C1 segment of cervical spinal cord (tissue), 14 donors: ENCODE measurements at places on chromosomes 7 and 10.

DNA sequence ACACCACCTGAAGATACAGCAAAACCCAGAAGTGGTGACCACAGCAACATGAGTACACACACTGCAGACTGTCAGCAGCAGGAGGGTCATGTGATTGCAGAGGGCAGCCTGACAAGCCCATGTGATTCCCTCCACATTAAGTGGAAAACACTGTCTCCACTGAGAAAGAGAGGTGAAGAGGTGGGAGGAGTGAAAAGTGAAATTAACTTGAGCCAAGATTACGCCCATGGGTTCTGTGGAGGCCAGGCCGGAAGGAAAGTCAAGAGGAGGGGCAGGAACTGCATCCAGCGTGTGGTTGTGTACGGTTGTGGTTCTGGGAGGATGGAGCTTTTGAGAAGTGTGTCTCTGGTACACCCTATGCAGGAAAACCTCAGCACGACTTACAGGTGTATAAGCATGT, 138.5 kb downstream of the PLXNA4 start:
- DNase-seq = no peak

GRCh38 chr7:18927134-18927533, 190.3 kb downstream of the TWIST1 start:
- no peak for DNase-seq

DNA sequence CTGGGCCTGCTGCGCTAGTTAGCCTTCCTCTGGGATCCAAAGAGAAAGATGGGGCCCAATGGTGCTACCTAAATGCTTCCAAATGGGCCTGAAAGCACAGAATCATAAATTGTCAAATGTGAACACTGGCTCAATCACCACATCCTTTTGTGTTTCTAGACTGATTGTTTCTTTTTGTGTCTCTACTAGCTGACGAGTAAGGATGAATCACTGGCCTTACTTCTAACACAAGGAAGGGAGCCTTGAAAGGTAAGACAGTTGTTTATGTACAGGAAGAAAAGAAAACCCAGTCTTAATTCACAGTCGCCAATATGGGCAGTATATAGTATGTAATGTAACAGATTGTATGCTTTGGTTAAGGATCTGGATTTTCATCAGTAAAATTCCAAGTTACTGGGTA, 89.5 kb downstream of the ZNF92 start:
- no peak for DNase-seq

DNA sequence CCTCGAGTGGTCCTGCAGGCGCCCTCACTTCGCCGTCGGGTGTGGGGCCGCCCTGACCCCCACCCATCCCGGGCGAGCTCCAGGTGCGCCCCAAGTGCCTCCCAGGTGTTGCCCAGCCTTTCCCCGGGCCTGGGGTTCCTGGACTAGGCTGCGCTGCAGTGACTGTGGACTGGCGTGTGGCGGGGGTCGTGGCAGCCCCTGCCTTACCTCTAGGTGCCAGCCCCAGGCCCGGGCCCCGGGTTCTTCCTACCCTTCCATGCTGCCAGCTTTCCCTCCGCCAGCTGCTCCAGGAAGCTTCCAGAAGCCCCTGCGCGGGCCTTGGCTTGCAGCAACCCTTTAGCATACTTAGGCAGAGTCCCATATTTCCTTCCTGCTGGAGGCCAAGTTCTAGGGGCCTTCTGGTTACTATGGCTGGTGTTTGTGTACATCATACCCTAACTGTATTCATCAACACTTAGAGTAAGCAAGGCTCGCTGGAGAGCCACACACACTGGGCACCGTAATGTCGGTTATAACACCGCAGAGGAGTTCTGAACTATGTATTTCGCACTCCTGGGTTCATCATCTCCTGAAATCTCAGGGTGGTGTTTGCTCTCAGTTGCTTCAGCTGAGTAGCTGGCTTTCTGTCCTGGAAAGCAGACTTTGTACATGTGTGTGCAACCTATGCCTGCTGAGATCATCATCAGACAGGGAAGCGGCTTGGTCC, 471 bp downstream of the MGMT start:
- DNase-seq = no peak

GRCh38 chr10:86693721-86694369, 25.5 kb downstream of the LDB3 start:
- no peak for DNase-seq

GRCh38 chr7:16774294-16774693, 20.7 kb downstream of the TSPAN13 start:
- DNase-seq = no peak

GRCh38 chr10:129531195-129531968, 64.3 kb downstream of the MGMT start:
- DNase-seq = no peak

GRCh38 chr7:120951826-120952225, 1.2 kb downstream of the ING3 start:
- DNase-seq = no peak

- DNase-seq = no peak
These were observed 11.3 kb downstream of the MRPS33 start for GRCh38 chr7:141003172-141004065.

GRCh38 chr7:129778770-129779601, 167.5 kb downstream of the NRF1 start:
- no peak for DNase-seq

DNA sequence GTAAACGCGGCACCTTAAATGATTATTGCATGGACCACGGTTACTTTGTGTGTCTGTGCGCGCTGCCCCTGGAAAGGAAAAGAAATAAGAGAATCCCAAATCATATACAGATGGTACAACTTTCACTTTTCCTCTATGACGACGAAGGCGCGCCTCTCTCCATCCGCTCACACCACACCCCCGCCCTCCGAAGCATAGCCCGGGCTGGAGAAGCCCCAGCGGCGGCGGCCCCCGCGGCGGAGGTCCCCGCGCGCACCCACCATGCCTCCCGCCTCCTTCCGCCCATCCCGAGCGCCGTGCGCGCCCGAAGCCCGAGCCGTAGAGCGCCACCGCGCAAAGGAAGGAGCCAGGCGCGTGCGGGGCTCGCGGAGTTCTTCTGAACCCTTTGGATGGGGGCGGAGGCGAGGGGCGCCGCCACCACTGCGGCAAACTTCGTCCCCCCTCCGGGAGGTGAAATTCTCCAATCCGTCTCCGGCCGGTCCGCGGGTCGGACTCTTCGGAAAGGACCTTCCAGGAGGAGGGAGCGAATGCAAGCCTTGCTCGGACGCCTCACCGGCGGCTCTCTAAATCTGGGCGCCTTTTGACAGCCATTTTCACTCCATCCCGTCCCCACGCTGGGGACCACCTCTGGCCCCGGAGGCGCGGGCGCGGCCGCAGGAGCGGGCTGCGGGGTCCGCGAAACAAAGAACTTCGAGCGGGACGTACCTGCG, 588 bp downstream of the GLI3 start:
- DNase-seq = no peak

DNA sequence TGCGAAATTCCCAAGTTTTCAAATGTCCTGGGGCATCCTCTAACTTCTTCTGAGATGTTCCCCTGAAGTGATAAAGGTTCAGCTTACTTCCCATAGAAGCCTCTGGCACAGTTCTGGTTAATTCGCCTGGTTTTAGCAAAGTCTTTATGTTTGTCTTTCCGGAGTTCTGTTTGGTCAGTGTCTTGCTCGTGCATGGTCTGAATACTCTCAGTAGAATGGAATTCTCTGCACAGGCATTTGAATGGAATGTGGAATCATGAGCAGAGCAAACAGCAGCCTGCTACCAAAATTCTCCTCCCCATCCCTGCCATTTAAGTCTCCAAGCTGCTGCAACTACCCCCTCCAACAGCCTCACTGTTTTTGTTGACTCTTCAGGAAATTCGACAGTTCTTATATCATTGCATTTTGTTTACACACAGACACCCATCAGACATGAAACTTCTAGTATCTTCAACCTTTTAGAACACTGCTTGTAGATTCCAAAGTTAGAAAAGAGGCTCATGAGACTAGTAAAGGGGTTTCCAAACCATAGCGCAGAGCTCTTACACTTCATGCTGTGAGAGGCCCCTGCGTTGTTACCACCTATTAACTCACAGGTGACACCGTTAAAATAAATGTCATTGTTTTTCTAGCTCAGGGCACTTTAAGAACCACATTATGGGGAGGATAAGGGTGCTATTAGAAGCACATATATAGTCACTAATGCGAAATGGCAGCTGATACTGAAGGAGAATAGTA, 129.7 kb downstream of the PLCE1 start:
- DNase-seq = no peak

GRCh38 chr10:7300384-7300971, 110.4 kb downstream of the SFMBT2 start:
- DNase-seq = no peak

- no peak for DNase-seq
These were observed 70.8 kb downstream of the CHN2 start for GRCh38 chr7:29265208-29265923.

- DNase-seq = peak; percentile 41
These were observed 47.3 kb downstream of the MYPN start for GRCh38 chr10:68156373-68157185.

- DNase-seq = no peak
These were observed 585.1 kb downstream of the DNAJB9 start for GRCh38 chr7:109154748-109155147.

GRCh38 chr10:108598831-108599230, 1324.5 kb downstream of the XPNPEP1 start:
- DNase-seq = no peak

- DNase-seq = no peak
These were observed 57.7 kb downstream of the NCAPG2 start for GRCh38 chr7:158646766-158647474.

GRCh38 chr7:28688651-28689050, 269.5 kb downstream of the TRIL start:
- no peak for DNase-seq

GRCh38 chr7:28853150-28853549, 105.0 kb downstream of the TRIL start:
- no peak for DNase-seq

- DNase-seq = no peak
These were observed 56.4 kb downstream of the THNSL1 start for GRCh38 chr10:25072786-25073185.

GRCh38 chr7:36985316-36985715, 261.0 kb upstream of the AOAH start:
- DNase-seq = no peak

DNA sequence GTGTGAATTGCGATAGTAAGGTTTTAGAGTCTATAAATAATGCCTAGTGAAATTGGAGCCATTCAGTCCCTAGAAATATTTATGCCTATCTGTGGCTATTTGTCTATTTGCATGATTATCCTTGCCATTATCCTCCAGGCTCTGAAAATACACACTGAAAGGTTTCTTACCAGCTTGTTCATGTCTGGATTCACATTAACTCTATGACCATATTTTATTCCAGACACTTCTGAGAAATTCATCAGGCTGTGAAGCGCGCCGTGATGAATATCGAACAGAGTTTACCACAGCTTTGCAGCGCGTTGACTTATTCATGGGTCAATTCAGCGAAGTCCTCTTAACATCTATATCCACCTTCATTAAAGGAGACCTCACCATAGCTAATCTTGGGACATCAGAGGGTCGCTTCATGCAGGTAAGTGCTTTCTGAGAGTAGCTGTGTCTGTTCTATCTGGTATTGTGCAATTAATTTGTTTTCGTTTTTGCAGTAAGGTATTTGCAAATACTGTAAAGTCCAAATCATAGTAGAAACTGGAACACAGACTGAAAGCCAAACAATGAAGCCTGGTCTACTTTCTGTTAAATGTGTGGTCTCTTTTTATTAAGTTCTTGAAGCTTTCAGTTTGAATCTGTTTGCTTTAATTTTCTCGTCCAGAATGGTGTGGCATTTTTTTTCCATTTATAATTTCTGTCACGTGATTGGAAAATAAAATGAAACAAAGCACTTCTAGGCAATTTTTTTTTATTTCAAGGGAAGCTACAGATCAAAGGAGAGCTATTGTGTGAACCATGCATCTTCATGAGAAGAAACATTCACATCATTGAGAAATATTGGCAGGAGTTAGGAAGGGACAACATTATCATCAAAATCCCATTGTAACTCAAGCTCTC, 59.7 kb downstream of the MET start:
- DNase-seq = no peak
